Pulmonary artery endothelial cell (primary cell): ENCODE measurements at places on chromosomes 13 and 19. TPM values are rescaled to one million over a fixed set of nuclear protein-coding genes. Genes with fewer than 3 reads are reported as not detected.

DNA sequence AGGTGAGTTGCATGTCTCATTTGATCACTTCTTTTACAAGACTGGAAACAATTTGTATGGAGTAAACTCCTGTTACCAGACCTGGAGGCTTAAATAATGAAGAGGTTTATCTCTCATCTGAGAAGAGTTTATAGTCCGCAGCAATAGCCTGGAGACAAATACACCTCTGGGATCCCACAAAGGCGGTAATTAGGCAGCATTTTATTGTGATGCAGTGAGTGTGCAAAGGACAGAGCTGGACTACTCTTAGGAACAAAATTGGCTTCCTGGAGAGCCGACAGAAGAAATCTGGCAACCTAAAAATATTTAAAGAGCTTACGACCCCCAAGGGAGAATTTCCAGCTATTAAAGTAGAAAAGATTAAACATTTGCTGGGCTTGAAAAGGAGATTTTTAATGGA, 11.8 kb upstream of the KATNAL1 start:
- no peak for DNase-seq

The FAM83E gene
- total RNA-seq, result 0.73 and 0.99 TPM in 2 replicates

- DNase-seq, result no peak
Observed at GRCh38 chr13:110648848-110649421, 33.6 kb downstream of the NAXD start.

The FUT1 gene
- 8.0 and 10.3 TPM in 2 replicates for total RNA-seq

DNA sequence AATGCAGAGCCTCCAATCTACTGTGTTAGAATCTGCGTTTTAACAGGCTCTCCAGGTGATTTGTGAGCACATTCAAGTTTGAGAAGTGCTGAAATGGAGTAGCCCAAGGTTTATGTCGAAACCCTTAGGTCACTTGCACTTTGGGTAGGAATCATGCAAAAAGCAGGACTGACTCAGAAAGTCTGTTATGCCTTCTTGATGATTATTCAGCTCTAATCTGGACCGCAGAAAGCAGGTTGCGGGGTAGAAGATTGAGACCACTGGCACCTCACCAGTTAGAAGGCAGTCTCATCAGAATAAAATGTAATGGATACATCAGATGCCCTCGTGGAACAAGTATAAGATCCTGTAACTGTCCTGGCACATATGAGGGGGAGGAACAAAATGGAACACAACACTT, 326.3 kb downstream of the DCLK1 start:
- no peak for DNase-seq

DNA sequence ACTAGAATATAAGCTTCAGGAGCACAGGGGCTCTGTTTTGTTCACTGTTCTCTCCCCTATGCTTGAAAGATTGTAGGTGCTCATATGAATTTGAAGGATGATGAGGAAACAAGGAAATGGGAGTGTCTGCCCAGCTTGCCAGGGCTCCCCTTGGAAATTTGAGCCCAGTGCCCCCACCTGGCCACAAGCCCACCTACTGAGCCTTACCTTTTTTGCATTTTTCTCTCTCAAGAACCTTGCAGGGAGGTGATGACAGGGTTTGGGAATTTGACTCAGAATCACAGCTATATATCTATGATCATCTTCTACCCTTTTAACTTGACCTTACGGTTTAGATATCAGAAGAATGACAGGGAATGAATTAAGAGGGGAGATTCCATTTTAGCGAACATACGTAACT, 33.8 kb downstream of the SERP2 start:
- DNase-seq, result no peak

GRCh38 chr19:10742476-10742875, 24.6 kb downstream of the DNM2 start:
- peak; percentile 84 for DNase-seq

- DNase-seq, result peak; percentile 53
Observed at GRCh38 chr19:1243768-1244692, 2.5 kb downstream of the ATP5F1D start.
